Activated CD8-positive, alpha-beta memory T cell treated with anti-CD3 and anti-CD28 coated beads, Interleukin-2, amount 50 U/mL, for 48 hours (primary cell): ENCODE measurements at places on chromosomes 2 and 18.

GRCh38 chr2:40273734-40274182 lies 178.1 kb downstream of the SLC8A1 start:
- DNase-seq: no peak

- no peak for DNase-seq
Observed at GRCh38 chr18:57435846-57436190, 644 bp downstream of the ONECUT2 start.

- DNase-seq: no peak
Observed at GRCh38 chr2:226638576-226638975, 161.0 kb downstream of the IRS1 start.

- DNase-seq: no peak
Observed at GRCh38 chr18:22643731-22644130, 226.0 kb upstream of the CTAGE1 start.

DNA sequence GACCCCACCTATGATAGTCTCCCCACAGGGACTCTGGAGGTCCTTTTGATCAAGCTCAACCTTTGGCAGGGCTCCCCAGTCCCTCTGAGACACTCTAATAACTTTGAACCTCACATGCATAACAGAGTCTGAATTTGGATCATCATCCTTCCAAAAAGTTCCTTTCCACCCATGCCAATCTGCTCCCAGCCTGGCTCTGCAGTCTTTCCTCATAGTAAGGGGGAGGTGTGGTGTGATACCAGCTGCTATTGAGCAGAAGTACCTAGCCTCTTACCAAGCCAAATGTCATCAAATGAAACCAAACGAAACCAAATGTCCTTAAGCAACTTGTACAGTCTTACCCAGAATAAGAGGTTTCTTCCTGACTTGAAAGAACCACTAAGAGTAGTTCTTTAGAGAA lies 36.5 kb downstream of the DTNA start:
- DNase-seq: no peak

DNA sequence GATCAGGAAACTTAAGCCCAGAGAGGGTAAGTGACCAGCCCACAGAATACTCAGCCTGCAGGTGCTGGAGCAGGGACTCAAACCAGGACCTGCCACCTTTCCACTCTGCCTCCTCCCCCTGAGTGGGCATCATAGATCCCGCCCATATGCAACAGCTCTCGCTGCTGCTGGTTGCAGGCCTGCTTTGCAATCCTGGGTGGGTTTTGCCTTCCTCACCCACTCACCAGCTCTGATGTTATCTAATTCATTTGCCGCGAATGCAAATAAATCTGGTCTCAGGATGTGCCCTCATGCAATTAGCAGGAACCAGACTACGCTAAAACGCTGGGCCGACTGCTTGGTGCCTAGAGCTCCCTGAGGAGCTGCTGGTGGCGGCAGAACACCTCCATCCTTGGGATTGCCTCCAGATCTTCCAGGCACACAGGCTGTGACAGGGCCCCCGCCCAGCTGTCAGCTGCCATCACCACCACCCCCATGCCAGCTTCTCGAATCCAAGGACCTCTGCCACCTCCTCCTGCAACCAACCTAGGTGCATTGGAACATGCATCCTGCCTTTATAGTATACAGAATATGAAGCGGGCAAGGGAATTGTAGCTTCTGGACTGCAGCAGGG lies 28.8 kb downstream of the CNGA3 start:
- no peak for DNase-seq

DNA sequence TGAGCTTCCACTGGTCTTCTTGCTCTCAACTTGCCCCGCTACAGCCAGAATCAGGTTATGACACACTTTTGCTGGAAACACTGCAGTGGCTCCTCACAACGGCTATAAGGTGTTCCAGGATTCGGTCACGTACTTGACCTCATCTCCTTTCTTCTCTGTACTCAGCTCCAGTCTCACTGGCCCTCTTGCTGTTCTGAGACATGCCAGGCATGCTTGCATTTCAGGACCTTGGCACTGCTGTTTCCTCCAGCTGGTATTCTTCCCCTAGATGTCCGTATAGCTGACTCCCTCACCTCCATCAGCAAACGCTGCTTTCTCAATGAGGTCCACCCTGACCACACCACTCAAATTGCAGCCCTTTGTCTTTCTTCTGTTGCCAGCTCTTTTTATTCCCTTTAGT lies 31.9 kb upstream of the C1GALT1C1L start:
- no peak for DNase-seq

- DNase-seq: no peak
Observed at GRCh38 chr2:75592030-75592429, 31.3 kb upstream of the EVA1A start.

- DNase-seq: no peak
Observed at GRCh38 chr2:240769096-240769495, 50.9 kb downstream of the KIF1A start.
